A172 (cell line): ENCODE measurements at places on chromosomes 7 and 10. TPM values are rescaled to one million over a fixed set of nuclear protein-coding genes. Genes with fewer than 3 reads are reported as not detected.
A peak's percentile ranks its signal among the peaks of the same experiment; 100 is the strongest.

GRCh38 chr10:128178302-128178958 lies 52.2 kb upstream of the MKI67 start:
- peak; percentile 8 for DNase-seq

- DNase-seq, result no peak
These were observed 576.9 kb upstream of the GHITM start for GRCh38 chr10:83562381-83562780.

DNA sequence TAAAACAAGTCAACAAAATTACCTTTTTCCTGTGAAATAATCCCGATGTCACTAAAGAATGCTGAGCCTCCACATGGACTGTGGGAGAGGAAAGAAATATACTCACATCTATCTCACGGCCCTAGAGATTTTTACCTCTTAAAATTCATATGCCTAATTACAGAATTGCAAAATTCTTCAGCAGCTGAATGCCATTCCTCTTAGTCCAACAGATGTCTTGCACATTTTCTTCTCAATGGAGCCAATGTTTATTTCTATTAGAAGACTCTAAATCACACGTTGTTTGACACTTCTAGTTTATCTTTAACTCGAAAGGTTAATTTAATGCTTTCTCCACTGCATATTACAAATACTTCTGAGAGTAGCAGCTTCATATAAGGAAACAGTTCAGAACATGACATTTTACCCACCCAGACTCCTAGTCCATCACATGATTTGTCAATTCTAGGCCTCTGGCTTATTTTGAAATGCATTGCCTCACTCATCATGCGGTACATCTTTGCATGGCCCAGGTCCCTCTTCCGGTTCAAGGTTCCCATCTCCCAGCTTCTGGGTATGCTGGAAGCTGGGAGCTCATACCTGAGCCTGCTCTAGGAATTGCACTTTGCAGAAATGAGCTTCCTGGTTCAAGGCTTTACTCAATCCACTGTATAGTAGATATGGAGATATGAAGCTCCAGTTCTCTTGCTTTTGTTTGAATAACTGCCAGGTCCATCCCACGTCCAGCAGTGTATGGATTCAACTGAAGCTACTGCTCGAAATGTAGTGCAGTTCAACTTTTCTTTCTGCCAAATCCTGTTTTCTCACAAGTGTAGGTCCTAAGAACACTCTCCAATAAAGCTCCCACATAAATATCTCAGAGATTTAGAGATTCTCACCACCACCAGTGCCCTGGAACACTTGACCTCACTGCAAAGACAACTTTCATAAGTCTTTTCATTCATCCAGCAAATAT lies 306.2 kb downstream of the GPR37 start:
- peak; percentile 91 for DNase-seq

GRCh38 chr7:95322396-95322795 lies 1.9 kb downstream of the PON1 start:
- no peak for DNase-seq

- DNase-seq, result no peak
These were observed 42.0 kb downstream of the PAPOLB start for GRCh38 chr7:4819560-4820404.

PLAC9 gene
- total RNA-seq, result 0.21 TPM in 1 of 2 replicates, not detected in the other

C7orf57 gene
- 0.62 and 1.6 TPM in 2 replicates for total RNA-seq
